Activated CD4-positive, alpha-beta T cell treated with anti-CD3 and anti-CD28 coated beads, Interleukin-2, amount 50 U/mL, for 4 hours (primary cell): ENCODE measurements at places on chromosomes 4 and X.

- peak; percentile 6 for DNase-seq
These were observed 183.3 kb downstream of the KDR start for GRCh38 chr4:54941994-54942552.

GRCh38 chr4:182297659-182298058 lies 54.5 kb downstream of the TENM3 start:
- DNase-seq, result no peak

- peak; percentile 37 for DNase-seq
These were observed 1.1 kb downstream of the MAML3 start for GRCh38 chr4:140152751-140153418.

GRCh38 chrX:154987940-154988339 lies 34.6 kb downstream of the F8 start:
- DNase-seq, result no peak

- no peak for DNase-seq
These were observed 265.3 kb downstream of the HNRNPD start for GRCh38 chr4:82108506-82108905.

GRCh38 chr4:10164877-10165283 lies 48.3 kb upstream of the WDR1 start:
- no peak for DNase-seq

DNA sequence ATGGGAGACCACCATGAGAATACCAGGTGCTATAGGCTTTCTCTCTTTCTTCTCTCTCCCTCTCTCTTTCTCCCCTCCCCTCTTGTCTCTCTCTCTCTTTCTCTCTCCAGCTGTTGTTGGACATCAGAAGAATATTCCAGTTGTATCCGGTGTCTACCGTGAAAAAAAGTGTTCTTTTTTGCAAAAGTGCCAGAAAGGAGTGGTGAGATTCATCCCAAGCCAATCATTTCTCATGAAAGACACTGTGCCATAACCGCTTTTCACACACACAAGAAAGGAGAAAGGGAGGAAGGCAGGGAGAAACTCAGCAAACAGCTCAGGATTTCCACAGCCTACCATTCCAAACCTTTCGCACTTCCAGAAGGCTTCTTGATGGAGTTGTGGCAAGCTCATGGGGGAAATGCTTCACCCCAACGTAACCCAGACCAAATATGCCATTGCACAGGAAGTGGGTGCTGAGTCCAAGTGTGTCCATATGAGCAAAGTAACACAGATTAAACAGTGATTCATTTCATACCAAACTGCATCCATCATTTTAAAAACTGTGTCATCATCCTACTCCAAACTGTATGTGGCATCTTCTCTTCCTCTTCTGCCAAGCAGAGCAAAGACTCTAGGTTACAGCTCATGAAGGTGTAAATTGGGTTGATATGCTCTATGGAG lies 224.0 kb downstream of the APBB2 start:
- DNase-seq, result no peak

GRCh38 chr4:130053723-130054122 lies 957.8 kb downstream of the C4orf33 start:
- no peak for DNase-seq

GRCh38 chr4:85738721-85739120 lies 263.8 kb downstream of the ARHGAP24 start:
- no peak for DNase-seq

GRCh38 chr4:68489338-68489737 lies 42.1 kb downstream of the TMPRSS11E start:
- DNase-seq, result no peak

DNA sequence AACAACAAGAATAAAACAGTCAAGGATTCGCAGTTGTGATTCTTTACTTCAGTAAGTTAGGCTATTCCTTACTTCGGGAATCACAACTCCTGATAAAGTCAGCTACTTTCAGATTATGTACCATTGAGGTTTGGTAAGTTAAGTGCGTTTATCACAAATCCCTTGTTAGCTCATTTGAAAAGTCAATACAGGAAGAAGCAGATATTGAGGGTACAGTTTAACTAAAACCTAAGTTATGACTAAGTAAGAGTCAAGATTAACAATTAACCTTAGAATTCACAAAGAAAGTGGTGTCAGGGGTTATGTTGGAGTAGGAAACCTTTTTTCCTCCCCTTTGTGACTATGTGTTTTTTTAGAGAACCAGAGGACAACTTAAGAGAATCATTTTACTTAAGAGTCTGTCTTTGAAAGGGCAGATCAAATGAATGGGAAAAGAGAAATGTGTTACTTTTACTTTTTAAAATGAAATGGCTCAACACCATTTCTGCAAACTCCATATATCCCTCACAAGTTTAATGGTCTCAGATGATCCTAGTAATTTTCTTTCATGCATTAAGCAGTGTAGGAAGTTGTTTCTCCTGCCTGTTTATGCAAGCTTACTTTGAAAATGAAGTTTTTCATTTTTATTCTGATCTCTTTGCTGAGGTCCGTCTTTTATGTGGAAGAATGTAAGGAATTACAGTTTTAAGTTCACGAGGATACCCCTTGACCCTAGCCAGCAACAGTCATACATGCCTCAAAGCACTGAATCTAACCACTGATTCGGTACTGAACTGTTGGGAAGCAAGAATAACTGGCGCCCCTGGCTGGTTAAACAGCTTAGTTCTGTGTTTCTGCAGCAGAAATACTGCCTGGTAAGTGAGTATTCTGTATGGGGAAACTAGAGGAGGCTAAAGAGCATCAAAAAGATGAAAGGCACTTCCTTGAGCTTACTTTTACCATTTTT lies 211.7 kb downstream of the SLC4A4 start:
- no peak for DNase-seq

DNA sequence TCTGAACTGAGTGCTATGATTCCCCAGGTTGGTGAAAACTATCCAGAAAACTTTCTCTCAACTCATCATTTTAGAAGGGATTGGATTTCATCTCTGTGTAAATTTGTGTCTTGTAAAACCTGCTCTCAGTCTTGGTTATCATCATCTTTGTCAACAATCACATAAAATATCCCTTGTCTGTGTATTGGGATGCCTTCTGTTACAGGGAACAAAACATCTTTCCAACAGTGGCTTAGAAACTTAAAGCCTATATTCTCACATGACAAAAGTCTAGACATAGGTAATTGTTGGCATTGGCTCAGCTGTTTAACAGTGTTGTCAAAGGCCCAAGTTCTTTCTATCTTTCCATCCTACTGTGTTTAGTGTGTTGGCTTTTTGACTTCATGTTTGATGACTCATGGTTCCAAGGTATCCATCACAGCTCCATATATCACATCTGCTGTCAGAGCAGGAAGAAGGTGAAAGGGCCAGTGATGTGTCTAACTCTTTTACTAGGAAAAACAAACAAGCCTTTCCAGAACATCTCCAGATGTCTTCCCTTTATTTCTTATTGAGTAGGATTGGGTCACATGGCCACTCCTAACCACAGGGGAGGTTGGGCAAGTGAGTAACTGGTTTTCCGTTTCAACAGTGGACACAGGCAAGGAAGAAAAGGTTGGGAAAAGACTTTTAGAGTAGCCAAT lies 65.0 kb downstream of the PHEX start:
- DNase-seq, result no peak

- no peak for DNase-seq
These were observed 6.2 kb downstream of the SH3TC1 start for GRCh38 chr4:8205241-8205707.

- no peak for DNase-seq
These were observed 212.4 kb downstream of the ARHGAP10 start for GRCh38 chr4:147944249-147944648.

DNA sequence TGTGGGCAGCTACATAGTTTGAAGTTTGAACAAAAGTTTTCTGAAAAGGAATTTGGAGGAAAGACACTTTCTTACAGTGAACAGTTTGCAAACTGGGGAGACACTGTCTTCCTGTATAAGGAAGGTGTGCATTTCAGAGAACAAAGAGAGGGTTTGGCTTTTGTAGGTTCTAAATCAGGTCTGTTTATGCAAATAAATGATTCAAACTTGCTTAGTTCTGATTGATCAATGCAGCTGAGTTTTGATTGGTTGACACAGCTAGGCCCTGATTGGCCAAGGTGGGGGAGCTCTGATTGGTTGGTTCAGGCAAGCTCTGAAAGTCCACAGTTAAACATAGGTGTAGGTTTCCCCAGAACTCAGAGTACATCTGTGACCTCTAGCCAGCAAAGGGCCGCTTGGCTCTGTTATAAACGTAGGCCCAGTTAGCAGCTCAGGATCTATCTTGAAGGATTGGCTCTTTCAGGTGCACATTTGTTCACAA lies 63.0 kb upstream of the ENPP6 start:
- no peak for DNase-seq

DNA sequence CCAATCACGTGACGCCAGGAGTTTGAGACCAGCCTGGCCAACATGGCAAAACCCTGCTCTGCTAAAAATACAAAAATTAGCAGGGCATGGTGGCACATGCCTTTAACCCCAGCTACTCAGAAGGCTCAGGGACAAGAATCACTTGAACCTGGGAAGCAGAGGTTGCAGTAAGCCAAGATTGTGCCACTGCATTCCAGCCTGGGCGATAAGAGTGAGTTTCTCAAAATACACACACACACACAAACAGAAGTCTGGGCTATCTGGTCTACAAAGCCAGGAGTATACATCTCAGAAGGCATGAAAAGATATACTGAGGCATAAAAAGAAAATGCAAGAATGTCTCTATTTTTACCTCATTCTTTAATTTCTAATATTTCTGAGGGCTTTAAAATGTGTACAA lies 11.3 kb downstream of the YTHDC1 start:
- DNase-seq, result no peak

- no peak for DNase-seq
These were observed 56.5 kb downstream of the ARAP2 start for GRCh38 chr4:36187723-36188333.

GRCh38 chr4:119585771-119586170 lies 42.8 kb downstream of the PDE5A start:
- no peak for DNase-seq

GRCh38 chr4:62133977-62134376 lies 933.9 kb downstream of the ADGRL3 start:
- no peak for DNase-seq

GRCh38 chrX:2627272-2627867 lies 63.7 kb upstream of the CD99 start:
- no peak for DNase-seq
